ENCODE measurements at places on chromosomes 1 and 21. TPM values are rescaled to one million over a fixed set of nuclear protein-coding genes. Genes with fewer than 3 reads are reported as not detected.

DNA sequence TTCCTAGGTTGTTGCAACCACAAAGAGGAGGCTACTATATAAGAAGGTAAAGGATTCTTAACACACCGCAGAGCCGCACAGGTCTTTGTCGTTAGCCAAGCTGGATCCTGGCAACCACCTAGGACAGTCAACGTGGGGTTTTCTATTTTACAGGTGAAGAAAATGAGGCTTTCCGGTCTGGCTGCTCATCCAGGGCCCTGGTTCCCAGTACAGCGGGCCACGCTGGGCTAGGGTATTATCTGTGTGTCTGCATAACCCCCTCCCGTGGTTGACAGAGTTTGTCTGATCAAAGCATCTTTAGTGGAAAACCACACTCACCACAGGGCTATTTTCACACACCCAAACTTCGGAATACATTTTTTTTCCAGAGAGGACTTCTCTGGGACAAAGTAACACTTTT, 39.0 kb upstream of the PDE9A start:
- peak overlapping the region; percentile 78 for H3K27ac ChIP-seq
- H3K27me3 ChIP-seq: no peaks in the 10 kb centered on the region
- DNase-seq: peak; percentile 37
- peaks cover 17% of the 10 kb centered on the region for H3K4me1 ChIP-seq
- H3K4me3 ChIP-seq: peak overlapping the region; percentile 38

DNA sequence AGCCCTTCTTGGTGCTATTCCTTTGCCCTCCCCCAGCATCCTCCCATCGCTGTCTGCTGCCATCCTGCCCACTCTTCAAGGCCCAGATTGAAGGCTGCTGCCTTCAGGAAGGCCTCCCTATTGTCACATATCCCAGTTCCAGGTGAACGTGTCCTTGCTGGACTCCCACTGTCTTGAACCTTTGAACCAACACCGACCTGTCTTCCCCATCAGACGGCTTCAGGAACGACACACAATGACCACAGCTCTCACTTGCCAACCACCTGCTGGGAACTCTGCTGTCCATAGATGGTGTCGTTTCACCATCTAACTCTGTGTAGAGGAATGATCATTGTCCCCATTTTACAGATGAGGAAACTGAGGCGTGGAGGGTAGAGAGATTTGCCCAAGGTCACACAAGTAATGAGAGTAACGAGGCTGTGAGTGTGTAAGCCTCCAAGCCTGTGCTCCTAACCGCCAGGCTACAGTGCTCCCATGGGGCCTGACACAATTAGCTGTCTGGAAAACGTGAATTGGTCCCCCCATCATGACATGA, 9.9 kb upstream of the PLEKHG5 start:
- H3K27ac ChIP-seq: no peak overlapping the region
- DNase-seq: no peak
- H3K27me3 ChIP-seq: no peaks in the 10 kb centered on the region
- no peaks in the 10 kb centered on the region for H3K36me3 ChIP-seq
- H3K4me3 ChIP-seq: no peak overlapping the region

DNA sequence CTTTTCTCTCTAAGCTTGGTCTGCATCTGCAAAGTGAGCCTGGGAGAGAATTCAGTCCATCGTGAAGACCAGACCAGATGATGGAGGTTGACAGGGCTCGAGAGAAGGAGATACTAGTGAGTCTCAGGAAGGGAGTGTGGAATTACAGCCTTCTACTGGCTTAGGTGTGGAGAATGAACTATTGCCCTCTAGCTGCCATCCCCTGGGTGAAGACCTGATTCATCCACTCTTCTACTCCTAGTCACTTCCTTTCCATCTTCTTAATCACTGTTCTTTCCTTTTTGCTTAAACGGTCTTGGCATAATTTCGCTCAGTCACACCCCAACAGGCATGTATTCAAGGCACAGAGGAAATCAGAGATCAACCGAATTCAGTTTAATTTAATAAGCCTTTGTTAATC, 34.0 kb upstream of the HSD17B7 start:
- no peaks in the 10 kb centered on the region for H3K4me1 ChIP-seq
- no peak overlapping the region for H3K27ac ChIP-seq
- H3K4me3 ChIP-seq: no peak overlapping the region
- no peaks in the 10 kb centered on the region for H3K36me3 ChIP-seq

DNA sequence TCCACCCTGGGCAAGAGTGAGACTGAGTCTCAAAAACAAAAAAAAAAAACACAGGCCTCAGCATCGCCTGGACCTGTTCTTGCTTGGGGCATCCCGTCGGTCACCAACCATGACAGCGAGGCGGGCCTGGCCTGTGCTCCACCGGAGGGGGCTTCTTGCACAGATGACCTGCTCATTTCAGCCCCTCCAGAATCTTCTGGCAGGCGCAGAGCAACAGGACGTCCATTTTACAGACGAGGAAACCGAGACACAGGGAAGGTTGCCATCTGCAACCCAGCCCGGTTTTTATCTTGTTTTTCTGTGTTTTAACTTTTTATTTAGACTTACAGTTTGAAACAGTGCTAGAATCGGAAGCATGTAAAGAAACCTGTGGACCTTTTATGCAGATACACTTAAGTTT, 918 bp downstream of the CSTB start:
- peaks cover 38% of the 10 kb centered on the region for H3K4me1 ChIP-seq
- peaks cover 6% of the 10 kb centered on the region for H3K27me3 ChIP-seq
- H3K36me3 ChIP-seq: peaks cover 20% of the 10 kb centered on the region
- peak overlapping the region; percentile 74 for H3K4me3 ChIP-seq
- DNase-seq: no peak

- H3K27ac ChIP-seq: peak overlapping the region; percentile 86
- H3K27me3 ChIP-seq: no peaks in the 10 kb centered on the region
- DNase-seq: peak; percentile 26
- H3K4me1 ChIP-seq: peaks cover 63% of the 10 kb centered on the region
- no peak overlapping the region for H3K4me3 ChIP-seq
Measured at GRCh38 chr1:198167436-198167934, 10.7 kb downstream of the NEK7 start.

- H3K27me3 ChIP-seq: no peaks in the 10 kb centered on the region
- no peak for DNase-seq
- no peaks in the 10 kb centered on the region for H3K36me3 ChIP-seq
Measured at GRCh38 chr21:28793043-28793442, 199.6 kb downstream of the LTN1 start.

DNA sequence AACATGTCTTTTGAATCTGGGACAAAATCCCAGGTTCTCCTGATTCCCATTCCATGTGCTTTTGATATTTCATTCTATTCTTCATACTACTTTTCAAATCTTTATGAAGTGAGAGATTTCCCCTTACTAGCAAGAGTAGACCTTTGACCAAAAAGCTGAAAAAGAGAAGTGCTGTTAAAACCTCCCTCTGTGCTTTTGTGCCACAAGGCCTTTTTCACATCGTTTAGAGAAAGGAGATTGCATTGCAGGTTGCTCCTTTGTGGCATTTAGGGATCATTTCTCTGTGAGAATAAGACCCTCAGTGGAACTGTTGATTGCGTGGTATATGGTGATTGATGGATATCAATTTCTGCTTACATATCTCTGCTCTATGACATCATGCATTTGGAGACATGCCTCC, 148.8 kb downstream of the TGFB2 start:
- DNase-seq: no peak
- H3K27ac ChIP-seq: no peak overlapping the region
- H3K27me3 ChIP-seq: no peaks in the 10 kb centered on the region
- no peak overlapping the region for H3K4me3 ChIP-seq

DNA sequence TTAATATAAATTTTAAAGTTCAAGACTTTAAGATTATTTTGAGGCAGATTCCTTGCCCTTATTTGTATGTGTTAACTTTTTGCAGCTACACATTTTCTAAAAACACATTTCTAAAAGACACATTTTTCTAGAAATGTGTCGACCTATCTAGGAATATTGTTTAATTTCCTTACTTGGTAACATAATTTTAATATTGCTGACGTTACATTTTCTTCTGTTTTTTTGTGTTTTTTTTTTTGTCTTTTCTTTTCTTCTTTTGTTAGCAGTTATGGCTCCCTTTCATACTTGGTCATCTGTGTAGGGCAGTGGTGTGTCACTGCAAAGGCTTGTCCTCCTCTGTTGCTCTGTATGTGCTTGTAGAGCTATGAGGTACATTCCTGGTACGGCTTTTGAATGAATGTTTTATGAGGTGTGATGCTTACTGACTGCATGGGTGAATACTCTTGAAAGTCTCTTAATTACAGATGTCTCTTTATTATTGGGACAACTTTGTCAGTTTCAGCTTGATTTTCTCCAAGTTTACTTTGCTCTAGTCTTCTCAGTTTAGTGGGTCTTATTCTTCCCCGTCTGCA, 30.1 kb downstream of the LRRC8D start:
- H3K4me1 ChIP-seq: peaks cover 15% of the 10 kb centered on the region
- H3K27me3 ChIP-seq: no peaks in the 10 kb centered on the region
- no peak overlapping the region for H3K27ac ChIP-seq
- no peaks in the 10 kb centered on the region for H3K36me3 ChIP-seq

GRCh38 chr1:184941410-184941733, 32.9 kb downstream of the NIBAN1 start:
- no peaks in the 10 kb centered on the region for H3K4me1 ChIP-seq
- no peaks in the 10 kb centered on the region for H3K27me3 ChIP-seq
- H3K4me3 ChIP-seq: no peak overlapping the region

DNA sequence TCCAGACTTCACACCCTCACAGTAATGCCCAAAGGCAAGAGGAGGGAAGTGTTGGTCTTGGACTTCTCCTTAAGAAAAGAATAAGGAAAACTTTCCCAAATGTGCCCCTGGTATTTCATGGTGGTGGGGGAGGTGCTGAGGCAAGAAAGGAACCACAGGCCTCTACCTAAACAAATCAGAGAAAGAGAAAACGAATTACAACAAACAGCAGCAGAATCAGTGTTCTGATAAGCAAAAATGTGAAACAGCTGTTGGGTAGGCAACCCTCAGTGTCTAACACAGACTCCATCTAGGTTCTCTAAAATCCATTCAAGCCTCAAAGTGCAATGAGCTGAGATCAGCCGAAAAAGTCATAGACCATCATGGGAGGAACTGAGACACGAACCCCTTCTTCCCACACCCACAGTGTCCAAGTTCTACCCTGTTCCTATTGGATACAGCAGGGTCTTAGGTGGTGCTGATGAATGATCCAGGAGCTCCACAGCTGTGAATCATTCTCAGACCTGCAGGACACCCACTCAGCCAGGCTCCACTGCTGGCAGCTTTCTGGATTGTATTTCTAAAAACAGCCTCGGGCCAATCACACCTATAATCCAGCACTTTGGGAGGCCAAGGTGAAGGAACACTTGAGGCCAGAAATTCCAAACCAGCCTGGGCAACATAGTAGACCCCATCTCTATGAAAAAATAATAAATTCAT, 149.1 kb downstream of the PLPP3 start:
- no peaks in the 10 kb centered on the region for H3K4me1 ChIP-seq
- H3K36me3 ChIP-seq: no peaks in the 10 kb centered on the region
- no peak for DNase-seq
- no peak overlapping the region for H3K27ac ChIP-seq

GRCh38 chr1:44723496-44724295, 7.3 kb downstream of the RNU5D-1 start:
- H3K27ac ChIP-seq: peak overlapping the region; percentile 54
- peaks cover 63% of the 10 kb centered on the region for H3K4me1 ChIP-seq
- H3K4me3 ChIP-seq: peak overlapping the region; percentile 60
- H3K27me3 ChIP-seq: no peaks in the 10 kb centered on the region
- no peaks in the 10 kb centered on the region for H3K36me3 ChIP-seq

The HHIPL2 gene
- total RNA-seq: not detected

The CHIT1 gene
- total RNA-seq: 0.79 TPM

The KCNC4 gene
- 13.8 TPM for total RNA-seq

The RAP1A gene
- 103 TPM for total RNA-seq

The PODN gene
- 0.68 TPM for total RNA-seq

The CHIA gene
- not detected for total RNA-seq

Data from T-cell (primary cell).